CD4-positive, alpha-beta T cell (primary cell): ENCODE measurements at places on chromosomes 7 and 10.

DNA sequence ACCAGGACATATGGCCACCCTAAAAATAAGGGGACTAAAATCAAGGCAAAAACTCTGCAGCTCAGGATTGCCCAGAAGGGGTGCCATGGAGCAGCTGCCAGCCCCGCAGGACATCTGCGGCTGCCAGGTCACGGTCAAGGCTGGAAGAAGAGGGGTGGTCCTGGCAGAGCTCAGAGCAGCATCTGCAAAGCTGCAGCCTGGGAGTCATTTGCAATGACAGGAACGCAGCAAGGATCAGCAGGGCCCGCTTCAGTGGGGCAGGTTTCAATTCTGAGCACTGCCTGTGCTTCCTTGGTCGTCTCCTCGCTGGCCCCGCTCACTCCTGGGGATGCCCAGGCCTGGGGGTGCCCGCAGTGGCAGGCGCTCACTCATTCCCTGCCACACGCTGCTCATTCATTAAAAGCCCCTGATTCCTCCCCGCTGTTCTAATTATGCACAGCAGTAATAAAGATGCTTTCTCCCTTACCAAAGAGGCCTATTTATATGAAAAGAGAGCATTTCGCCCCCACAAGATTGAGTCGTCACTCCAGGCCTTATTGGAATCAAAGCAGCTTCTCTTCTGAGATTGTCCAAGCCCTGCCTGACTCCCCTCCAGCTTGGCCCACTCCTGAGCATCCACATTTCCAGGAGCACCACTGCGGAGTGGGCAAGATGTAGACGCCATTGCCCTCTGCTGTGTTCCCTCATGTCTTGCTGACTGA lies 4.6 kb downstream of the HSPA12A start:
- DNase-seq, result no peak

DNA sequence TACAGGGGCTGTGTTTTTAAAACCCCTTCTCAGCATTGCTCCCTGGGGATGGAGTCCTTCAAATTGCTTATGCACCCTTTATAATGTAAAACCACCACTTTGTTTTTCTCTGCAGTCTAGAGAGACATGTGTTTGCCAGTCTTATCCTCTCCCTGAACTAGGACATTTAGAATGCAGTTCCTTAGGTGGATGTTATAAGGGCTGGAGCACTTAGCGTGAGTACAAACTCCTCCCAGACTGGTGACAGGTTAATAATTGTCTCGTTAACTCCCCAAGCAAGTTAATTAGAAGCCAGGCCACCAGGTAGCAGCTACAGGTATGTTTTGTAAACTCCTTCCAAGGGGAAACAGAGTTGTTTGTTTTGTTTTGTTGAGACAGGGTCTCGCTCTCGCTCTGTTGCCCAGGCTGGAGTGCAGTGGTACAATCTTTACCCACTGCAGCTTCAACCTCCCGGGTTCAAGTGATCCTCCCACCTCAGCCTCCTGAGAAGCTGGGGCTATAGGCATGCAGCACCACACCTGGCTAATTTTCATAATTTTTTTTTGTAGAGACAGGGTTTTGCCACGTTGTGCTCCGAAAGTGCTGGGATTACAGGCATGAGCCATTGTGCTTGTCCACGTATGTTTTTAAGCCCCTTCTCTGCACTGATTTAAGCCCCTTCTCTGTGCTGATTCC lies 100.2 kb downstream of the FAM107B start:
- no peak for DNase-seq

- DNase-seq, result no peak
Observed at GRCh38 chr7:123994449-123994848, 38.4 kb downstream of the TMEM229A start.

GRCh38 chr7:39073432-39073831 lies 95.7 kb downstream of the POU6F2 start:
- DNase-seq, result no peak

DNA sequence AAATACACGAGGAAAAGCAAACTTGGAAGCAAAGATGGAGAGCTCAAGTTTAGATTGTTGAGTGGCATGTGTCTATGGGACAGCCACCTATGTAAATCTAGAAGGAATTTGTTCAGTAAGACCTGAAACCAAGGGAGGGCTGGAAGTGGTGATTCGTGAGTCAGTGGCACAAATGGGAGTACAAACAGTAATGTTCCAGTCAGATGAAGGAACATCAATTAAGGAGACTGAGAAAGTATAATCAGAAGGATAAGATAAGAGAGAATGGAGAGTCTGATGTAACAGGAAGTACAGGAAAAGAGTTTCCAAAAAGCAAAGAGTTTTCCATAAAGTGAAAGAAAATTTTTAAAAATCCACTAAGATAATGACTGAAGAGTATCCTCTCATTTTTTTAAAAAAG lies 544.2 kb downstream of the KIF20B start:
- no peak for DNase-seq

- no peak for DNase-seq
Observed at GRCh38 chr7:134705716-134706115, 59.1 kb downstream of the BPGM start.

- peak; percentile 14 for DNase-seq
Observed at GRCh38 chr10:69045441-69046300, 42.2 kb upstream of the SRGN start.

DNA sequence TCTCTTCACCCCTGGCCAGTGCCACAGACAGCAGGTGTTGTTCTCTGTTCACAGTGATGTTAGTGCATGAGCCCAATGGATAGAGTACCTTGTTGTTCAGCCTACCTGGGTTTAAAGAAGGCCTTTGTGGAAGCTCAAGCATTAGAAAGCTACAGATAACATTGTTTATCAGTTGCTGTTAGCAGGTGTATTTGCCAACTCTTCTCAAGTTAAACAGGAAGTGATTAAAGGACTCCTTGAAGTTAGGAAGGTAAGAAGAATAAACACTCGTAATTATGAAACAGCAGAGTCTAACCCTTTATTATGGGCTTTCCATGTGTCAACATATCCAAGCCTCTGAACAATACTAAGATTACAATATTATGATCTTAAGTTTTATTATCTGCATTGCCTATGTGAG lies 25.9 kb downstream of the RGR start:
- DNase-seq, result no peak

GRCh38 chr10:71534568-71535194 lies 138.0 kb downstream of the CDH23 start:
- no peak for DNase-seq

GRCh38 chr7:157998884-157999552 lies 588.6 kb downstream of the PTPRN2 start:
- no peak for DNase-seq

GRCh38 chr10:80878330-80878729 lies 340.6 kb downstream of the SH2D4B start:
- no peak for DNase-seq

GRCh38 chr10:29508554-29509244 lies 126.1 kb downstream of the SVIL start:
- DNase-seq, result no peak

DNA sequence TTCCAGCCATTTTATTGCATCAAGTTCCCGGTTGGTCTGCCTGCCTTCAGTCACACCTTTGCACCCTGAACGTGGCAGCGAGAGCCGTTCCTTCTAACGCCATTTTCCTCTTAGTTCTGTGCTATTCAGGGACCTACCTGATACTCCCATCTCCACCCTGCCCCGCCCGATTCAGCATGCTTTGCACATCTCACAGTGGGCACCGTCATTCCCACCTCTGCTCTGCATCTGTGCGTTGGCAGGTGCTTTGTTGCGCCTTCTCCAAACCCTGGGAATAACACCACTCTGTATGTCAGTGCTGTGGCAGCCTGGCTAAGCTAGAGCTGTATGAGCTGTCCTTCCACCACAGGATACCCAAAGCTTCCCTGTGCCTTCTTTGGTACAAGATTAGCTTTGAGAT lies 96.8 kb downstream of the ACTR3B start:
- DNase-seq, result no peak

GRCh38 chr7:75988568-75989499 lies 5.6 kb downstream of the TMEM120A start:
- DNase-seq, result no peak

- DNase-seq, result no peak
Observed at GRCh38 chr10:30371954-30372353, 22.9 kb upstream of the MTPAP start.

DNA sequence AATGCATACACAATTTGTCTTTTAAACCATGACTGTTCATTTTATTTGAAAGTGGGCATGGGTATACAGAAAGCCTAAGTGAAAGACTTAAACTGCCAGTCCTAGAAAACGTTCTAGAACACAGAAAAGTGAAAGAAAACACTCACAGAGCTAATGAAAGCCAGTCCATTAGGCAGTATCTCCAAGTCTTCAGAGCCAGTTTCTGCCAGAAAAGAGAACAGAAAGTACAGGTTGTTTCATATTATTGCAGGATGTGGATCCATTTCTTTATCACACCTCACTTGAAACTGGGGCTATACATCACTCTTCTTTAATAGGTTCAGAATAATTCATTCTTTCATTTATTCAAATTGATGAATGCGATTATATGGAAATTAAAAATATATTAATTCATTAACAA lies 7.7 kb downstream of the PON1 start:
- no peak for DNase-seq
